Spleen (tissue), 13 donors: ENCODE measurements at places on chromosomes 7 and 10. TPM values are rescaled to one million over a fixed set of nuclear protein-coding genes. Genes with fewer than 3 reads are reported as not detected.

The FAM170B gene
- not detected for total RNA-seq

- H3K27me3 ChIP-seq, result no peaks in the 10 kb centered on the region
- H3K36me3 ChIP-seq, result no peaks in the 10 kb centered on the region
- H3K4me3 ChIP-seq, result no peak overlapping the region
- H3K27ac ChIP-seq, result no peak overlapping the region
- DNase-seq, result no peak
These were observed 249.1 kb upstream of the SEMA3C start for GRCh38 chr7:81167934-81168333.

DNA sequence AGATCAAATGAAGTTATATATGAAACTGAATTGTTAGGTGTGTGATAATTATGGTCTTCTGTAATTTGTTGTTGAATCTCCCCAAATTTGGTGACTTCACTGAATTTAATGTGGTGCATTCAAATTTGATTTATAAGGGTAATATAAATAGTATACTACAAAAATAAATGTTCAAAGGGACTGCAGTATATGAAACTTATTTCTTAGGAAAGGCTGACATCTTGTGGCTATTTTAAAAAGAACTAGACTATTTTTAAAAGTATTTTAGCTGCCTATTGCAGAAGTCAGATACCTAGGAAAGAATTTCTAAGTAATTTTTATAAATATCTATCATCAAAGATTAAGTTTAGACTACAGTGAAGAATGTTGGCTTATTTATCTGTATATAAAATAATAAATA, 36.6 kb downstream of the ATRNL1 start:
- no peak overlapping the region for H3K27ac ChIP-seq
- H3K4me3 ChIP-seq, result no peak overlapping the region
- no peaks in the 10 kb centered on the region for H3K27me3 ChIP-seq

- H3K36me3 ChIP-seq, result no peaks in the 10 kb centered on the region
- DNase-seq, result no peak
- no peak overlapping the region for H3K27ac ChIP-seq
- no peak overlapping the region for H3K4me3 ChIP-seq
- no peaks in the 10 kb centered on the region for H3K27me3 ChIP-seq
These were observed 955.7 kb downstream of the SORCS3 start for GRCh38 chr10:105596749-105597148.

- H3K4me1 ChIP-seq, result no peaks in the 10 kb centered on the region
- peaks cover 8% of the 10 kb centered on the region for H3K27me3 ChIP-seq
- no peaks in the 10 kb centered on the region for H3K36me3 ChIP-seq
- no peak for DNase-seq
- H3K27ac ChIP-seq, result no peak overlapping the region
- H3K4me3 ChIP-seq, result no peak overlapping the region
These were observed 36.2 kb upstream of the R3HCC1L start for GRCh38 chr10:98098247-98098646.

The CCDC126 gene
- 25.1 TPM for total RNA-seq

- H3K36me3 ChIP-seq, result no peaks in the 10 kb centered on the region
- H3K27me3 ChIP-seq, result no peaks in the 10 kb centered on the region
- no peak overlapping the region for H3K27ac ChIP-seq
These were observed 242.5 kb upstream of the TMEM229A start for GRCh38 chr7:124275411-124275810.
